ENCODE measurements at places on chromosomes 2 and 18.

- DNase-seq = peak; percentile 56
Observed at GRCh38 chr2:29012211-29012681, 31.1 kb downstream of the TOGARAM2 start.

GRCh38 chr2:150900913-150901312 lies 360.8 kb downstream of the RBM43 start:
- DNase-seq = no peak

- DNase-seq = no peak
Observed at GRCh38 chr2:71892423-71892730, 255.3 kb downstream of the CYP26B1 start.

DNA sequence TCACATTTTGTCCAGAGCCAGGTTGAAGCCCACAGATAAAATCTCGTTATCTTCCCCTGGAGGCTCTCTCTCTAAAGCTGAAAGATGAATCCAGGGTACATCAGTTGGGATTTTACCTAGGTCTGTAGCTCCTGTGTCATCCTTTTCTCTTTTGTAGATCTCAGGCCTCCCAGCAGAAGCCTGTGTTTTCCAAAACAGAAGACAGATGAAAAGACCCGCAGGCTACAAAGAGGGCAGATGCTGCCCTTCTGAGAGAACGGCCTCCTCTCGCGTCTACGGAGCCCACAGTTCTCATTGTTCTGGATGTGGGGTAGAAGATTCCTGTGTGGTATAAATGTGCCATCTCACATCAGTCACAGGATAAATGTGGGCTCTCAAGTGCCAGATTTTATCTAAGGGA lies 139.5 kb downstream of the SUCLG1 start:
- no peak for DNase-seq

DNA sequence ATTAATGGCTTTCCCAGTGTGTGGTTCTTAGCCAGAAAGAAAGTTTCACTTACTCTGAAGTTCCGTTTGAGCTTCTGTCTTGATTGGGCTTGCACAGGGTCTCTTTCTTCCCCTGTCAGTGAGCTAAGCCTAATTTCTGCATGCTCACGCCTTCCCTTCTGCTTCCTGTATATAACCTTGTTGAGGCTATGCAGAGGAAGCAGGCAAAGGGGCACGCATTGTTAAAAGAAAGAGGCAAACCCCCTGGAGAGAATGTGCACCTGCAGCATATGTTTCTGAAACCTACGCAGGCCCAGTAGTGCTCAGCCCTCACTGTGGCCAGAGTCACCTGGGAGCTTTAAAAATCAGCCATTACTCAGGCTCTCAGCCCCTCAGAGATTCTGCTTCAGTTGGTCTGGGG lies 14.5 kb upstream of the PLA2R1 start:
- DNase-seq = no peak

DNA sequence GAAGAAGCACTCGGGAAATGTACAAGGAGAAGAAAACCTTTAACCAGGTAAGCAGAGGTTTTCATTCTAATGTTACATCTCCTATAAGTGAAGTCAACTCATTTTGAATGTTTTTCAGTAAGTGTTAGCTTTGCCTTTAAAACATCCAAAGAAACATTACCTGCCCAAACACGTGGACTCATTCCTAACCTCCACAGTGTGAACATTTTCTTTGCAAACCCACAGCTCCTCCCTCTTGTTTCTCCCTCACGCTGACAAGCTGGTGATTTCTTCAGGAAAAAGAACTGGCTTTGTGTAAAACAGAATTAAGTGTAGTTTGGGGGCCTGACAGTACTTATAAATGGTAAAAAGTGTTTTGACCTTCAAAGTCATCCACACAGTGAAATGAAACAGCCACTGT lies 72.5 kb downstream of the MTCL1 start:
- DNase-seq = no peak

DNA sequence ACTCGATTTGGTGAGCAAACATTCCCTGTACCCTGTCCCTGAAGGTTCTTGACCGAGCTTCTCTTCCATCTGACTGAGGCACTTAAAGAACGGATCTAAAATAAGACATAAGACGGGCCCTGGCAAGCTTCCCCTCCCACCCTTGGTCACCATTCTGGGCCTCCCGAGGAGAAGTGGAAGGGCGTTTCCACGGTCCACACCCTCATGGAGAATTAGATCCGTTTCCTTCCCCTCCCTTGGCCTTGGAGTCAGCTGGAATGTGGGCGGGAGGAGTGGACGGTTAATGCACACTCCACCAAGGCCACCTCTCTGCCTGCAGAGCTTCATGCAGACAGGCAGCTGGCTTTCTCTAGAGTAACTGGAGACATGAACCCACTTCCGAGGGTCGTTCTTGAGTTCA lies 257.3 kb upstream of the APCDD1 start:
- DNase-seq = no peak

DNA sequence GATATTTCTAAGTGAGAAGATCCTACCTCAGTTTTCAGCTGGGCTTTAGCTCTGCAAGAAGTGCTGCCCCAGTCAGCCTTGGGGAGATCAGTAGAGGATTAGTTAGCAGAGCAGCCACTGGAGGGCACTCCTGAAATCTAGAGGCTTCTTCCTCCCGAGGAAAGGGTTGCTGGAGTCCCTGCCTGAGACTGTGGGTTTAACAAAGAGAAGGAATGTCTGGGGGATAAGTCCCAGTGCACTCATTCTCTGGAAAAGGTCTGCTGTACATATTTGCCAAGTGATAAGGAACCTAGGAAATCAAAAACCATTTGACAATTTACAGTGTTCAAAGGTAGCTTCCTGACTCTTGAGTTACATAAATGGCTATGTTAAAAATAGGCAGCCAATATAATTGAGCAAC lies 207.2 kb downstream of the SLC8A1 start:
- DNase-seq = no peak

DNA sequence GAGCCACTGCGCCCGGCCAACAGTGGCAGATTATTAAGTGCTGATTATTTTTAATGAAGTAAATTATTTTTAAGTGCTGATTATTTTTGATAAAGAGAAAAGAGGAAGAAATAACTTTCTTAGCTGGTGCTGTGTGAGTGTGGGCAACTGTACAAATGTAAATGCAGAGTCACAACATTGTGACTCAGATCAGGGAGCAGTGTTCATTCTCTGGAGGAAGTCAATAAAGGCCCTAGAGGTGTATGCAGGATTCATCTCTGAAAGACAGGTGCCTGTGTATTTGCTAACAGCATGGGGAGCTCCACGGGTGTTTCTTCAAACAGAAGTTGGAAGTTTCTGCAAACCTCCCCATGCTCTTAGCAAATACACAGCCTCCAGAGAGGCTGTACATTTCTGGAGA lies 6.2 kb downstream of the KRTCAP3 start:
- no peak for DNase-seq

- DNase-seq = no peak
Observed at GRCh38 chr2:6856548-6856920, 9.2 kb downstream of the CMPK2 start.

DNA sequence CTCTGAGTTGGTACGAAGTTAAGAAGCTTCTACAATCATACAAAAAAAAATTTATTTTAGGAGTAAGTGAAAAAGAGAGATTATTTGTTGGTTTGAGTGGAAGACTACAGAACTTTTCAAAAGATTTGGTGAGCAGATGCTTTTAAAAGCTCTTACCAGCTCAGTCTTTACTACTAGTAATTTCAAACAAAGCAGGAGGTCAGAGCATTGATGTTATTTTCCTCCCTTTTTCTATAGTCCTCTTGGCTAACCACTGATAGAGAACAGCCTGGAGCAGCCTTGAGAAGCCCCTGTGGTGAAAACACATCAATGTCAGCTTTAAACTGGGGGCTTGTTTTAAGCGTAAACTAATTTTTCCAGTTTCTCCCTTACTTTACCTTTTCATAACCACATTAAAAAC lies 559.3 kb upstream of the CDH2 start:
- DNase-seq = no peak

GRCh38 chr2:31014516-31014915 lies 123.7 kb downstream of the GALNT14 start:
- DNase-seq = no peak

DNA sequence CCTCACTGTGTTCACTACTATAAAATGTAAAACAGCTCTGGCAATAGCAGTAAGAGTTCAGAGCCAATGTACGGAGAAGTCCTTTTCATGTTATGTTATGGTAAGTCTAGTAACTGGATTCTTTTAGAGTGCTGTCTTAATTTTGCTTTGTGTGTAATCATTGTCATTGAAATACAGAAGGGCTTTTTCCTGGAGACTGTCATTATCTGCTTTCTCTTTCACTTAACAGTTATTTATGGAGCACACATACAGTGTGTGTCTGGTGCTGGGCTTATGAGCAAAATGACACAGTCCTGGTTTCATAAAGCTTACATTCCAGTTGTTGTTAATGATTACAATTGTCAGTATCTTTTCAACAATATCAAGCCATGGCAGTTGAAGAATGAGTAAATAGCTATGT lies 95.5 kb downstream of the CCDC102B start:
- DNase-seq = no peak

DNA sequence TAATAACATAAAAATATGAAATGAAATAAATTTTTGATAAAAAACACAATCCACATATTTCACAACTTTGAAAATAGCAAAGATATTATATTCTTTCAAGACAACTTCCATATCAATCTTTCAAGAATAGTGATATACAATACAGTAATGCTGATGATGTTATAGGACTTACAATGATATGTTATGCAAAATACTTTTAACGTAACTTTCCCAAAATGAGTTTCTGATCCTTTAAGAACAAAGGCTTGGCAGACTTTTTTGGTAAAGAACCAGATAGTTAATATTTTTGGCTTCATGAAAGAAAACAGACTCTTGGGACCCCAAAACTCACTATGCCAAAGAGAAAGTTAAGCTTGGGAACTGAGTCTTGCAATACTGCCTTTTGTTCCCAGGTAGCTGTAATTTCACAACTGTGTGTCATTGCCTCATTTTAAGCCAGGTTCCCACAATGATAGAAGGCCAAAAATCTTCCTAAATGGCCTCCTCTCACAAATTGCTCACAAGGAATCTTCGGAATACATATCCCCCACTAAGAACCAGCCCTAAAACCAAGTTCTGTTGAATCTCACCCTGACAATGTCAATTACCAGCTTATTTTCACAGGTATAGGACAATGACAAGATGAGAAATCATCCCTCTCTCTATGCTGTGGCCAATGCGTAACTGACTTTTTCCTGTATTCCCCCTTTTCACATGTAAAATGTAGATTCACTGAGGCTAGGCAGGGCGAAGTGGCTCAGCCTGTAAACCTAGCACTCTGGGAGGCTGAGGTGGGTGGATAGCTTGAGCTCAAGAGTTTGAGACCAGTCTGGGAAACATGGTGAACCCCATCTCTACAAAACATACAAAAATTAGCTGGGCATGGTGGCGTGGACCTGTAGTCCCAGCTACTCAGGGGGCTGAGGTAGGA lies 54.8 kb upstream of the STRN start:
- peak; percentile 42 for DNase-seq

DNA sequence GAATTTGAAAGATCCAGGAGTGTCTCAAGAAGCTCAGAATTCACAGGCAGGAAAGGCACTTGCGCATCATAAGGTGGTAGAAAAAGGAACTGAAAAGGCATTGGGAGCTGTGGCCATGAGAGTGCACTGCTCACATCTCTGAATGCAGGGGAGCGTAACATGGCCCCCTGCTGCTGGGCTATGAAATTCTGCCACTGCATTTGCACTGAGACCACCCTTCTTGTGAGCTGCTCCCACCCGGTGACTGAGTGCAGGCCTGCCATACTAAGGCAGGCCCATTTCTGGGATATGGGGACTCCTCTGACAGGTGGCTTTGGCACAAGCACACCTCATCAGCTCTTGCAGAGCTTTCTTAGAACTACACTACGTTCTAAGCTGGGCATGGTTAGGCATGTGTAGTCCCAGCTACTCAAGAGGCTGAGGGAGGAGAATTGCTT lies 25.3 kb upstream of the STARD7 start:
- DNase-seq = no peak

DNA sequence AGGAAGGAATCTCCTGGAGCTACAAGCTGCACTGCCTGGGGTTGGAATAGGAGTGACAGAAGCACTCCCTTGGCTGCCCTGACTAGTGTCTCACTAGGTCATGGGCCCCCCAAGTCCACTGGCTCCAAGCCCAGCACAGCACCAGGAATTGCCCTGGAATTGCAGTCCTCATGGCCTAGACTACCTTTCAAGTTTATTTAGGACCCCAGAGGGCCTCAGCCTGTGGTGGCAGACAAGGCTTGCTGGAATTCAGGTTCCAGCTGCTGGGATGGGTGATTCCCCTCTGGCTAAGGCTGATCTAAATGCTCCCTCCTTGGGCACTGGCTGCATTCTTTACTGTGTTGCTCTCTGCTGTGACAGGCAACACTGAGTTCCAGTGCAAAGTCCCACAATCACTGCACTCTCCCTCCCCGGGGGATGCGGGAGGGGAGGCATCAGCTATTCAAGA lies 14.0 kb downstream of the STRADB start:
- peak; percentile 38 for DNase-seq

DNA sequence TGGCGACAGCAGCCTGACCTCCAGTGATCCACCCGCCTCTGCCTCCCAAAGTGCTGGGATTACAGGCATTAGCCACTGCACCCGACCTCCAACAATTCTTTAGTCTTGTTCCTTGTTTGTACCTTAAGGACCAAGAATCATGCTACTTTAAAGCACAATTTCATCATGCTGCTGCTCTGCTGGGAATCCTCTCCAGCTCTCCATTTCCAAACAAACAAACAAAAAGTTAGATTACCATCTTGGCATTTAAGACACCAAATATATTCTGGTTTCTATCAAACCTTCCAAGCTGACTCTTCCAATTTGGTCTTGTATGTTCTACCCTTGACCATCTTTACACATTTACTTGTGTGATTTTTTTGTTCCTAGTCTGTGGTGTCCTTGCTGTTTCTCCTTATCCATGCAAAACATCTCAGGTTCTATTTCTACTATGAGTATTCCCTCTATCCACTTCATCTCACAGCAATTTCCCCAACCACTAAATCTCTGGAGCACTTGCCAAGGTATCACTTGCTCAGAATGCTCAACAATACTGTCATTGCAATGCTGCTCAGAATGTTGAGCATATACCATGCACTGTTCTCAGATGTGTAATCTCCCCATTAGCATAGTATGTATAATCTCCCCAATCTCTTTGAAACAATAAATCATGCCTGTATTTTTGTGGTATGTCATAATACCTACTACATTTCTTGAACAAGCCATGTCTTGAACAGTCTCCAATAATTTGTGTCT lies 73.2 kb upstream of the GALNT5 start:
- no peak for DNase-seq

DNA sequence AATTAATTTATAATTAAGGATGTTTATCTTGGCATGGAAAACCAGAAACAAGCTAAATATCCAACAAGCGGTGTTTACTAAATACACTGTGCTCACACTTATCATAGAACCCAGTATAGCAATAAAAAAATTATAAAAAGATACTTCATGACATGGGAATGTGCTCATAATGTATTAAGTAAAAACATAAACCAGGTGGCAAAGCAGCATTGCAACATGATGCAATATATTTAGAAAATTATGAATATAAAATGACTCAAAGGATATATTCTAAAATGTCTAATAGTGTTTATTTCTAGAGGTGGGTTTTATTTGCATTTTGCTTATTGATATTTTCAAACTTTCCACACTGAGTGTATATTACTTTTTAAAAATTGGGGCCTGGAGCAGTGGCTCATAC lies 84.4 kb upstream of the ATL2 start:
- no peak for DNase-seq

GRCh38 chr2:128710729-128711128 lies 392.1 kb upstream of the HS6ST1 start:
- no peak for DNase-seq
